CD4-positive, alpha-beta memory T cell (primary cell): ENCODE measurements at places on chromosomes 1 and 21. TPM values are rescaled to one million over a fixed set of nuclear protein-coding genes. Genes with fewer than 3 reads are reported as not detected.

Gene FAM167B
- not detected for polyA plus RNA-seq

Gene CDK11B
- polyA plus RNA-seq = 24.5 TPM

Gene DCDC2B
- not detected for polyA plus RNA-seq

Gene SNRNP40
- 100.0 TPM for polyA plus RNA-seq

Gene KRTAP19-1
- not detected for polyA plus RNA-seq
